ENCODE measurements at places on chromosomes 2 and 18.

DNA sequence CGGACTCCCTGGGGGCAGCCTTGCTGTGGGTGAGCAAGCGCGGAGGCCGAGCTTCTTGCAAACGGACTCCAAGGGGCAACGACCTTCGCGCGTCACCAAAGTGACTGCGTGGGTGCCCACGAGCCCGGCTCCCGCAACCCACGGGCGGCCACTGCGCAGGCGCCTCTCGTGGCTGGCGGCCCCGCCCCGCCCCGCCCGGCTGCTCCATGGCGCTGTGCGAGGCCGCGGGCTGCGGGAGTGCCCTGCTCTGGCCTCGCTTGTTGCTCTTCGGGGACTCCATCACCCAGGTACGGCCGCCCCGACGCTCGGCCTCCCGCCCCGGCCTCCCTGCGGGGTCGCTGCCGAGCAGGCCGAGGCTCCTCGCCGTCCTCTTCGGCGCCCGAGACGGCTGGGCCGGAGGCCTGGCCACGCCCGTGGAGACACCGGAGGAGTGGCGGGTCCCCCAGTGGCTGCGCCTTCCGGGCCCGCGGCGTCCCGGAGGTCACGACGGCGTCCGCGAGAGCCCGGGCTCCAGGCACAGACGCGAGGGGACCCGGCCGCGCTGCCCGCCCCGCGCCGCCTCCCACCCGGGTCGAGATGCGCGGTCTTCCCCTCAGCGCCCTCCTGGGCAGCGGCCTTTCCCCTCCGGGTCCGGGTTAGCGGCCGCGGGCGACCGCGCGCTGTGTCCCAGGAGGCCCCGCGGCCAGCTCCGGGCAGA is at the start of gene IAH1:
Gene IAH1 (plus strand): TSS at position 191 of the 697 bp plus-strand sequence. CDS start 16 bp downstream, at position 207.
- peak; percentile 46 for DNase-seq

DNA sequence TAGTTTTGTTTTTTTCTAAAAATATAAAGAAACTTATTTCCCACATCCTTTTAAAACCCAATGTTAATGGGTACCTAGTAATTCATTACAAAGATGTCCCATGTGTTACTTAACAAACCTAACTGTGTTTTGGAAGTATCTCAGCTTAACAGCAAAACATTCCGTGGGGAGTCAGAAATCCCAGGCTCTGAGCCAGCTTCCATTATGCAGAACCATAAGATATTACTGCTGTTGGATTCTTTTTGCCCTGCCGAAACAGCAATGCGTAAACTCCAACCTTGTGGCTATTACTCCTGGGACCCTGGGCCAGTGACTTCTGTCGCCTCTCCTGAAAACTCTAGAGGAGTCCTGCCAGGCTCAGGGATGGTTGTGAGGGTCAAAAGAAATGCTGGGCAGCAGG is 174.1 kb downstream of the UXS1 start:
- no peak for DNase-seq

DNA sequence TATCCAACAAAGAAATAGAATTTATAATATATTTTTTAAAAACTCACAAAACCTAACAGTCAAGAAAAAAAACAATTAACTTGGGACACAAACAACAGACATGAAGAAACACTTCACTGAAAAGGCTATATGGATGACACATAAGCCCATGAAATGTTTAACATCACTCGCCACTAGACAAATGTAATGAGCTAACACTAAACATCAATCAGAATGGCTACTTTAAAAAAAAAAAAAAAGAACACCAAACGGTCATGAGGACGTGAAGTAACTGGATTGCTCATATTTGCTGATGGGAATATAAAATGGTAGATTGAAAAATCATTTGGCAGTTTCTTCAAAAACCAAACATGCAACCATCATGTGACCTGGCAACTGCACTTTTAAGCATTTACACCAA is 97.3 kb upstream of the RGPD4 start:
- DNase-seq: no peak

DNA sequence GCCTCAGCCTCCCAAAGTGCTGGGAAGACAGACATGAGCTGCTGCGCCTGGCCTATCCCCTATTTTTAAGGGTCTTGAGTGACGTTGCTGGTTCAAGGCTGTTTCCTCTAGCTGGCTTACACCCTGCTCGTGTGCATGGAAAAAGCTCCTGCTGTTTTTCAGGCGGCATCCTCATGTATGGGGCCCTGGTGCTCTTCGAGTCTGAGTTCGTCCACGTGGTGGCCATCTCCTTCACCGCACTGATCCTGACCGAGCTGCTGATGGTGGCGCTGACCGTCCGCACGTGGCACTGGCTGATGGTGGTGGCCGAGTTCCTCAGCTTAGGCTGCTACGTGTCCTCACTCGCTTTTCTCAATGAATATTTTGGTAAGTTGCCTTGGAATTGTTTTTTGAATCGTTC is 22.0 kb upstream of the NFATC1 start:
- DNase-seq: no peak

DNA sequence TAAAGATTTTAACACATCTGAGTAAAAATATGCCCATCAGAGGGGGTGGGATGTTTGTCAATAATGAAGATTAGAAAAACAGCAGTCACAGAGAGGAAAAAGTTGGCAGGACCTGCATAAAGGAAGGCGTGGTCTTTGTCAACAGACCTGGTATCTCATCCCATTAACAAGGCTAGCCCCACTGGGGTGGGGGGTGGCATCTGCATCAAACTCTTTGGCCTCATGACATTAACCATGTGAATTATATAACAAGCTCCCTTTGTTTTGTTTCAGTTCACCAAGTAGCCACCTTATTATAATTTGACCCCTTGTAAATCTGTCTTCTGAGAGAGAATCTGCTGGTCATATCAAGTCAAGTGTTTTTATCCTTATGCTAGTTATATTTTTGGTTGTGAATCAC is 28.8 kb downstream of the NEMP2 start:
- no peak for DNase-seq

- DNase-seq: no peak
Observed at GRCh38 chr18:36530676-36531405, 233.3 kb downstream of the FHOD3 start.

DNA sequence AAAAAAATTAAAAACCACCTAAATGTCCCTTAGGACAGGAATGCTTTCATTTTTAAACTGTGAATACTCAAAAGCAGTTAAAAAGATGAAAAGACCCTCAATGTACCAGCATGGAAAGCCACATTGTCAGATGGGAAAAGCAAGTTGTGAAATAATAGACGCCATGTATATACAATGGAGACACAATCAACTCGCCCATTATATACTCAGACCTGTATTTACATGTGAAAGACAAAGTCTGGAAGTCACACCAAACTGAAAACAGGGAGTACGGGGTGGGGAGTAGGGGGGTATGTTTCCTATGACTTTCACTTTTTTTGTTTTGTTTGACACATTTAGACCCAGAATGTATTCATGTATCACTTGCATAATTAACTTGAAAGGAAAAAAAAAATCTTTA is 75.6 kb downstream of the CELF4 start:
- no peak for DNase-seq

- DNase-seq: no peak
Observed at GRCh38 chr2:112149194-112149593, 11.0 kb downstream of the FBLN7 start.

DNA sequence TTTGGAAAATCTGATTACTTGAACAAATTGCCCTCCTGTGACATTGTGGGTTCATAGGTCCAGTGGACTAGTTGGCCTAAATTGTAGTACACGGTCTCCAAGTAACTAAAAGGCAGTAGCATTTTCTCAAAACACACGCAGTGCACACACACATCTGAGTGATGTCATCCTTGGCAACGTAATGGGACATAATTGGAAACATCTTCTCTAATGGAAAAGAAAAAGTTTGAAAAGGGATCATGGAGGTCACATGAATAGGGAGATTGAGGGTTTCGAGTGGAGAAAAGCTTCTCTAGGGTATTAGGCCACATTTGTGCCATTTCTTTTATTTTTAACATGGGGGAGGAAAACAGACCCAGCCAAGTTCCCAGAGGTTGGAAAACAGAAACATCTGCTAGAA is 93.3 kb downstream of the MAP4K4 start:
- DNase-seq: no peak

- DNase-seq: no peak
Observed at GRCh38 chr2:76752506-76752905, 769.7 kb downstream of the LRRTM4 start.

DNA sequence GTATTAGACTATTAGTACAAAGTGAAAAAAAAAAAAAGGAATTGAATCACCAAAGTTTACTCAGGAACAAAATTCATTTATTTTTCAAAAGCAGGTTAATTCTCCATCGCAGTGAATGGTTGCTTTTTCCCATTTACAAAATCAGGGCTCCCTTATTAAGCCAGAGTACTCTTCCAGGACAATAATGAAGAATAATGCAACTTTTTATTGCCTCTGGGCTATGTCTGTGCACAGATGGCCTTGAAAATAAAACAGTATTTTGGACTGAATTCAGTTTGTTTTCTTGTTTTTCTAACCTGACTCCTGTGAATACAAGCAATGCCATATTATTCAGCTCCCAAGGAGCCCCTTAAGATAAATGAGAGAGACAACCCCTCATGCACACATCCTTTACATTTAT is 246.8 kb downstream of the KCNS3 start:
- DNase-seq: no peak

GRCh38 chr2:161118722-161119121 is 41.5 kb upstream of the TANK start:
- DNase-seq: no peak

GRCh38 chr2:10906926-10907625 is 4.7 kb upstream of the KCNF1 start:
- no peak for DNase-seq

GRCh38 chr18:3453540-3454364 is 3.8 kb downstream of the TGIF1 start:
- no peak for DNase-seq

DNA sequence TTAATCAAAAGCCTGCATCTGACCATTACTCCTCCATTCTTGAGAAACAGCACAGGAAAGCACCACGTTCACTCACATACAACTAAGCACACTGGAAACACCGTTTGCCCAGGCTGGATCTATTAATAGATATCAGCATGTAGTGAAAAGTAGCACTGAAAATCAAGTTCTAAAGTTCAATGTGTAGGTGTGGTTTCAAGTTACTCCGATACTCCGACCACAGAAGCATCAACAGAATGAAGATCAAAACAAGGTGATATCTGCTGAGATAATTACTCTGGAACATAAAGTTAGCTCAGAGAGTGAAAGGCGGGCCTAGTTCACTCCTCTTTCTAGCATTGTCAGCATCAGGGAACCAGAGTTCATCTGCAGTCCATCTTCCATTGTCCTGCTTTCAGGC is 1367.4 kb upstream of the ACVR2A start:
- no peak for DNase-seq

GRCh38 chr18:6355789-6356589 is 58.7 kb downstream of the L3MBTL4 start:
- DNase-seq: no peak

- no peak for DNase-seq
Observed at GRCh38 chr2:218648088-218648786, 11.2 kb downstream of the ZNF142 start.

DNA sequence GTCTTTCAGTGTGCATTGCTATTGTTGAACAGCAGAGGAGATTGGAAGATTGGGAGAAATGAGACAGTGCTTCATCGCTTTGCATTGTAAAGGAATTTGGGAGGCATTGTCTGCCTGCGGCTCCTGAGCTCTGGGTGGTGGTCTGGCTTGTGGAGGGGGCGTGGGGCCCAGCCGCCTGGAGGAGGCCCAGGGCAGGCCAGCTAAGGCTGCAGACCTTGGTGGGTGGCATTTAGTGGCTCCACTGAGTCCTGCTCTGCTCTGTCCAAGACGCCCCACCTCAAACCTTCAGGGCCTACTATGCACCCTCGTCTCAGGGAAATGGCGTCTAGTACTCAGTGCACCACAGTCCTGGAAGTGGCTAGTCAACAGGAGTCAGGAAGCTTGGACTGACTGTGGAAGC is 5.7 kb upstream of the HS1BP3 start:
- DNase-seq: no peak

GRCh38 chr2:45821558-45822271 is 170.2 kb downstream of the PRKCE start:
- DNase-seq: no peak

DNA sequence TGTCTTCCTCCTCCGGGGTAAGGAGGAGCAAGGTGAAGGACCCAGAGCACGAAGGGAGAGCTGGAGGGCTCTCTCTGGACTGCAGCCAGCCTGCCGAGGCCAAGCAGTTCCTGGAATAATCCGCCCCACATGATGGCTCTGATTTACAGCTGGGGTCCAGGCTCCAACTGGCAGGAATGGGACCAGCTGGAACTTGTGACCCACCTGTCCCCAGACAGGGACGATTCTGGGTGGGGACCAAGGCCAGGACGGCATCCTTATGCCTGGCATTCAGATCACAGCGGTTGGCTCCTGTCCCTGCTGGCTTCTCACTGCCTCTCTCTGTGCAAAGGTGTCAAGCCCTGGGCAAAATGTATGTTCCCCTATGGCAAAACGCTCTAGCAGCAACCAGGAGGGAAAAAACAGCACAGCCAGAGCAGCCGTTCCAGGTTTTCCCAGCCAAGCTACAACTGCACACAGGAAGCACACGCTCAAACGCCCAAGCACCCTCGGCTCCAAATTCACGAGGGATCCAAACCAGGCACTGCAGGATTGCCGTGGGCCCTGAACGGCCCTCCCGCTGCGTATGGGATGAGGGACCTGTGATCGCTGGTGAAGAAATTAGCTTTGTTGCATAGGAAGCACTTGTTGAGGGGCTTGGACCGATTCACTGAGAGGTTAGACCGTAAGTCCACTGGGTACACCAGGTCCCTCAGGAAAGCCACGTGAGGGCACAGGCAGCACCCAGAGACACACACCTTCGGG is 35.8 kb downstream of the FAM178B start:
- no peak for DNase-seq

DNA sequence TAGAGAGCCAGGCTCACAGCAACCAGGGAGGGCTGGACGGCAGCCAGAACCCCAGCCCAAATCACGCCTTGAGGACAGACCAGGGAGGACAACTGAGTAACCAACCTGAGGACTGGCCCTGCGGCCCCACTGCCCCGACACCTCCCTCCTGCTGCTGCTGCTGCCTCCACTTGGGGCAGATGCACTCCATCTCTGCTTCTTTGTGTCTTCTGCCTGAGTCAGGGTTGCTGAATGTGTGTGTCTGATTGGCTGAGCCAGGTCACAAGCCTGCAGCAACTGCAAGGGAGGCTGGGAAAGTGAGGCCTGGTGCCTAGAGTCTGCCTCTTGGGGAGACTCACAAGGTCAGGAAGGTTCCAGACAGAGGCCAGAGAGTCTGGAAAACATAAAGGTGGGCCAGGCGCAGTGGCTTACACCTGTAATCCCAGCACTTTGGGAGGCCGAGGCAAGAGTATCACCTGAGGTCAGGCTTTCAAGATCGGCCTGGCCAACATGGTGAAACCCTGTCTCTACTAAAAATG is 83.4 kb downstream of the ZFP36L2 start:
- no peak for DNase-seq

- no peak for DNase-seq
Observed at GRCh38 chr18:44730803-44731529, 50.3 kb downstream of the SETBP1 start.

DNA sequence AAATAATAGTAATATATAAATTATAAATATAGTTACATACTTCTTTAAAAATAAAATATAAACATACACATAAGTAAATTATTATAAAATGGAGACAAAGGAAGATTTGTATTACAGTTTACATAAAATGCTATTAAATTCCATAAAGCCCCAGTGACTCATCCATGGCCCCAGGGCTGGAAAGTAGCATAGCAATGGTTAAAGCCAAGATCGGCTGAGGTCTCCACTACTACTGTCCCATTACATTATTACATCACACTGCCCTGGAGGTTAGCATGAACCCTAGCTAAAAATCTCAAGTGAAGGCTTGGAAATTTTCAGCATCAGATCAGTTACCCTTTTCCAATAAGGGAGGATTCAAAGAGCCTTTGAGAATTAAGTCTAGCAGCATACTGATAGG is 936.2 kb downstream of the DSC3 start:
- no peak for DNase-seq

- DNase-seq: no peak
Observed at GRCh38 chr2:226845386-226846116, 9.7 kb downstream of the RHBDD1 start.

Measured in amygdala (tissue), 56 donors.